H54 (cell line): ENCODE measurements at places on chromosomes 7 and 10.

GRCh38 chr7:75987026-75987804, 7.2 kb downstream of the TMEM120A start:
- DNase-seq = no peak

- no peak for DNase-seq
Measured at GRCh38 chr7:132939495-132939894, 142.4 kb downstream of the CHCHD3 start.

GRCh38 chr10:35372329-35372728, 36.0 kb downstream of the CCNY start:
- peak; percentile 16 for DNase-seq

GRCh38 chr10:3220853-3221252, 48.3 kb upstream of the PITRM1 start:
- no peak for DNase-seq

- DNase-seq = no peak
Measured at GRCh38 chr7:38006559-38006958, 86.1 kb downstream of the EPDR1 start.

- no peak for DNase-seq
Measured at GRCh38 chr10:115432188-115432819, 339.1 kb downstream of the ATRNL1 start.

DNA sequence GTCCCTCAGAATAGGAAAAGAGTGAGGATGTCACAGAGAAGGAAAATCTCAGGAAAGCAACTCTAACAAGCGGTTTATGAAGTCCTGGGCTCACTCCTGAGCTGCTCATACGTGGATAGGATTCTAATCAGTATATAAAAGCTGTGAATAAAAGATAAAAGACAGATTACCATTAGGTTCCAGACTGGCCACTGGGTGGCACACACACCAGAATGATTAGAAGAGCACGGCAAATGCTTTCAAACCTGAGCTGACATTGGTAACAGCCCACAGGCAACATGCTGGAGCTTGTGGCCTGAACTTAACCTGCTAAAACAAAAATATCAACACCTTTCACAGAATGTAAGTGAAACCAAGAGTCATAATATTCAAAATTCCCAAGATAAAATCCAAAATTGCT, 370.8 kb downstream of the GRID1 start:
- DNase-seq = peak; percentile 23

- DNase-seq = no peak
Measured at GRCh38 chr10:103854686-103855391, 537 bp downstream of the SH3PXD2A start.

DNA sequence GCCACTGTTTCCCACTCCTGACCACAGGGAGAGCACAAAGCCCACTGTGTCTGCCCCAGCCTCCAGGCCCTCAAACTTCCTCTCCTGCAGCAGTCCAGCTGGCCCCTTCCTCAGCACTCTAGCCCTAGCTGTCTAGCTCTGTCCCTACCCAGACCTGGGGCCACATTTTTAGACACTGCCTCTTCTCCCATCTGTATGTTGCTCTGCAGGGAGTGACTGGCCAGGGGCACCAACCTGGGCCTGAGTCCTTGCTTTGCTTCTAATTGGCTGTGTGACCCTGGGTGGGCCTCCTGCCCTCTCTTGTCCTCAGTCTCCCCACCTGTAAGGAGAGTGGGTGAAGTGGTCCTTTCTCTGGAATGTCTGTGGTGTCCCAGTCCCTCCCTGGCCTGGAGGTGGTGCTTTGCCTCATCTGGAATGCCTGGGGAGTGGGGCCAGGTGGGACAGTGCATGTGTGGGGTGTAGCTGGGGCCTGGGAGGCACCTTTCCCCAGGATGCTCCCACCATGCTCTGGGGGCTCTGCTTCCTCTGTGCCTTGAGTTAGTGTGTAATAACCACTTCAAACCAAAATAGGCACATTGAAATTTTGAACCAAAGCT, 25.1 kb downstream of the AQP1 start:
- no peak for DNase-seq

GRCh38 chr10:66822801-66823200, 103.0 kb upstream of the LRRTM3 start:
- DNase-seq = no peak

DNA sequence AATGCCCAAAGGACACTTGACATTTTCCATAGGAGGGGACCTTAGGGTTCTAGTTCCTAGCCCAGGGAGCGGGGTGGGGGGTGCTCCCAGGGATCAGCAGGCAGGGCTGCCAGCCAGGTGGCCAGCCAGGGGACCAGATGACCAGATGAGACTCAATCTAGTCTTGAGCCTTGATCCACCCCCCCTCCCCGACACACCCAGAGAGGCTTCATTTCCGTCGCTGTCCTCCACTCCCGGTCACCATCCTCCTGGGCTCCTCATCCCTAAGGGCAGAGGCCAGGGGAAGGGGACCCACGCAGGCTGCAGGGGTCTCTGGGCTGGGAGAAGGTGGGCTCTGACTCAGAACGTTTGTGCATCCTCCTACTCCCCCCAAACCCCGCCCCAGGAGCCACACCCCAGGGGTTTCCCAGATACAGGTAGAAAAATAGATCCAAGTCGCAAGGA, 1.0 kb downstream of the STX1A start:
- DNase-seq = no peak

- DNase-seq = no peak
Measured at GRCh38 chr7:103715376-103716120, 269.5 kb upstream of the SLC26A5 start.

GRCh38 chr7:98826811-98827231, 43.0 kb downstream of the TMEM130 start:
- DNase-seq = no peak

- no peak for DNase-seq
Measured at GRCh38 chr7:4500812-4501211, 181.3 kb upstream of the FOXK1 start.

- DNase-seq = no peak
Measured at GRCh38 chr10:61960396-61961120, 59.1 kb downstream of the ARID5B start.

GRCh38 chr7:35714862-35715261, 19.9 kb upstream of the HERPUD2 start:
- DNase-seq = no peak

- DNase-seq = no peak
Measured at GRCh38 chr7:42017349-42017986, 219.5 kb downstream of the GLI3 start.

DNA sequence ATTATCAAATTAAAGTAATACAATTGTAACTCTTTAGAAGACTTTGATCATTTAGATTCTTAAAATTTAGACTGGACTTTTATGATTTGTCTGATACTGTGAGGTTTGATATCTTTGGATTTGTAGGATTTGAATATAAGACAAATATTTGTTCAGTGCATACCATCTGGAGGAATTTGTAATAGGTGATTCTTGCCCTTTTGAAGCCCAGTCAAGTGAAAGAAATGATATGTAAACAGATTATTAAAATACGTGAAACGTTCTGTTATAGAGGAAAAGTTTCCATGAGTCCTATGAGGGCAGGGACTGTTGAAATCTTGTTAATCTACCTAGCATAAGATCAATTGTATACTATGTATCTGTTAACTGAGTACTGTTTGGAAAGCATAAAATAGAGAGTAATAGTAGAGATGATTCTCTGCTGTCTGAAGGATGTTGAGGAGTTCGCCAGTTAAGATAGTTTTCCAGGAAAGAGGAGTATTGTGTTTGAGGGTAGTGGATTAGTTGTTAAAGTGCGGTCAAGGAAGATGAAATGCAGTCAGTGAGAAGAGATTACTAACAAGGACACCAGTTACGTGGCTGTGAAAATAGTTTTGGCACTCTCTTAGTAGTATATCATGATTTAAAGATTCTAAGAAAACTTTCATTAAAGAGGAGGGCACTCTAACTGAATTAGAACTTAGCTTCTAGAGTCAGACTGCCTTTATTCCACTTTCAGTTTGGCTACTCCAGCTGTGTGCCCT, 14.4 kb downstream of the PDCD4 start:
- DNase-seq = no peak

GRCh38 chr7:6032641-6033040, 1.5 kb downstream of the ANKRD61 start:
- DNase-seq = no peak

DNA sequence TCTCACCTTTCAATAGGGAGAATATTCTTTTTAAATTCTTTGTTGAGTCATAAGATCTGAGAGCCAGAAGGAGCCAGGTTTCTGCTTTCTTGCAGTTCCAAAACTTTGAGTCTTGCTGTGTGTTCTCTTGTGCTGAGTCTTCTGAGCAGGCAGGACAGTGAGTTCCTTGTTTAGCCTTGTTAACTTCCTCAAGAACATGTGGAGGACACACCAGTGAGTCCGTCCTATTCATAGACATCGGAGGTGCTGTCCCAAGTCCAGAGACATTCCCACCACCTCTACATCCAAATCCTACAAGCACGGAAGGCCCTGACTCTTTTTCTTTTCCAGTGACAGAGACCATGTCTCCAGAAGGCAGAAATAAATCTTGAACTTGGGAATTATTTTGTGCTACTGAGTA, 135.2 kb upstream of the AGK start:
- DNase-seq = no peak

- DNase-seq = no peak
Measured at GRCh38 chr7:141624763-141625162, 73.6 kb downstream of the AGK start.

DNA sequence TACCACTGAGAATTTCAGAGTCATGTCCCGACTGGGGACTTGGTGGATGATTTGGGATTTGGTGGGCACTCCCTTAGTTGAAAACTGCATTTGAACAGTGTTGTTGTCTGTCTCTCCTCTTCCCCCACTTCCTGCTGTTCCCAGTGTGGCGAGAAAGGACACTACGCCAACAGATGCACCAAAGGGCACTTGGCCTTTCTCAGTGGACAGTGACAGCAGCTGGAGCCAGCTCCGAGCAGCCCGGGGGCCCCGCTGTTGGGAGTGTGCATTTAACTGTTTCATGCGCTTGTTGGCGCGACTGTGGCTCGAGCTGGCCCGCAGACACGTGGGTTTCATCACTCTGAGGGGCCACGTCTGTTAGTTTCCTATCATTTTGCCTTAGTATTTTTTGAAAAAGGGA, 9.7 kb downstream of the ATP5MF start:
- DNase-seq = no peak

- DNase-seq = no peak
Measured at GRCh38 chr7:130907439-130907838, 173.4 kb upstream of the KLF14 start.

- no peak for DNase-seq
Measured at GRCh38 chr10:117419159-117419558, 43.9 kb upstream of the PDZD8 start.

- no peak for DNase-seq
Measured at GRCh38 chr10:70761031-70761601, 24.1 kb downstream of the TBATA start.

GRCh38 chr10:70119623-70120022, 13.0 kb downstream of the AIFM2 start:
- DNase-seq = no peak
